D341Med (cell line): ENCODE measurements at places on chromosomes 5 and 9.
A peak's percentile ranks its signal among the peaks of the same experiment; 100 is the strongest.

DNA sequence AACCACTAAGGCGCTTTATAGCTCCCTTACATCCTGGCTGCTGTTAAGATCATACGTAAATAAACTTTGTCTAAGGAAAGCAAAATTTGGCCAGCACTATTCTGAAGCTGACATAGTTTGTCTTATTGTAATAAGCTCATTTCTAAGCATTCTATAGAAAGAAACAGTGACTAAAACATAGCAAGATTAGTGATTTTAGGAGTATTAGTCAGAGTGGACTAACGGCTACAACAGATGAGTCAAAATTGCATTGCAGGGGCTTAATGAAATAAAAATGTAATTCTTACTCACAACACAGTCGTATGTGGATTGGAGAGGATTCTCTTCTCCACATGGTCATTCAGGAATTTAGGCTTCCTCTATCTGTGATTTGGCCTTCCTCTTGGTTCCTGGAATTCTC lies 347.6 kb downstream of the GADD45G start:
- DNase-seq: no peak

- DNase-seq: peak; percentile 37
These were observed 902 bp downstream of the HABP4 start for GRCh38 chr9:96450613-96451528.

GRCh38 chr5:120734033-120734432 lies 269.9 kb downstream of the PRR16 start:
- peak; percentile 14 for DNase-seq

DNA sequence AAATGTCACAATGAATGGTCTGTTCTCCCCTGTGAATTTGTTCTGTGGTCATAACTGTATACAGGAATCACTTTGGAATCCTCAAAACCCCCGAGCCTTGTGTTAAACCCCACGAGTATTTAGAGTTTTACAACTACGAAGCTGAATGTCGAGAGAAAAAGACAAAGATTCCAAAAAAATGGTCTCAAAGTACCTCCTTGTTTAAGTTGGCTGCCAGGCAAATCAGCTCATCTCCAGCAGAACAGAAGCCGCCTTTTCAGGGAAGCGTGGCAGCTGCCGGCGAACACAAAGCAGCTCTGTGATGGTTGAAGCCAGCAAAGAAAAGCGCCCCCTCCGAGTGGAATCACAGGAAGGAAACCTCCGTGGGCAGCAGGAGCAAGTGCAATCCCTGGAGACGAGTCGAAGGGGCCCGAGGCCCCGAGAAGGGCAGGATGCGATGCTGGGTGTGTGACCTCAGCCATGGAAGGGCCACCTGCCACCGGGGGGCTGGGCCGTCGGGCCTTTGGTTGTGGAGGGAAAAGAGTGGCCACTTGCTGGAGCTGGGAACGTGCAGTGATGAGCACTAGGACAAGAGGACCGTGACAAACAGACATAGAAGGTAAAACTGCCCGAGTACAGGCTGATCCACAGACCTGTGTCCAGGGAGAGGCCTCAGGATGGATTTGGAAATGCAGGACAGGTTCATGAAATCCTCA lies 706.4 kb downstream of the SEMA5A start:
- DNase-seq: no peak

DNA sequence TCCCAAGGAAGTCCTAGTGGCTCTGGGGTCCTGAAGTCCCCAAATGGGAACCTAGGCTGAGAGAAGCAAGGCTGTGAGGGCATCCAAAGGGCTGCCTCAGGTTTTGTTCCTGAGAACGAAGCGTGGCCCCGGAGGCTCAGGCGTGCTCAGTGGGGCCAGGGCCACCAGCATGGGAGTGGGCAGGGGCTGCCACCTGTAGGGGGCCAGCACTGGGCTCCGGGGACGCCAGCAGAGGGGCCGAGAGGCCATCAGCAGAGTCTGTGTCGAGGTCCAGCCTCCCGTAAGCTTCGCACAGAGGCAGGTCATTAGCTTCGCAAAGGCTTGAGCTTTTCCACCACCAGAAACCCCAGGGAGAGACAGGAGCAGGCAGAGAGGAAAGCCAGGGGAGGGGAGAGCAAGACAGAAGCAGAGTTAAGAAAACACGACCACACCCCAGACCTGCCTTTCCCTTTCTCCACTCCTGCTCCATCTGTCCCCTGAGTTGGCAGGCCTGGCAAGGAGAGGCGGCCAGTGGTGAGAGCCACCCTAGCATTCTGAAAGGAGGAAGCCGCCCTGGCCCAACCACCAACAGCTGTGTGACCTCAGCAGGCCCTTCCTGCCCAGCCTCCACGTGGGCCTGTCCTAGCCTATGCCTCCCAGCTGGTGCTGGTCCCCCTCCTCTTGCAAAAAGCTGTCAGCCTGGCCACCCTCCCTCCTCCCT lies 5.5 kb upstream of the SURF6 start:
- DNase-seq: no peak

DNA sequence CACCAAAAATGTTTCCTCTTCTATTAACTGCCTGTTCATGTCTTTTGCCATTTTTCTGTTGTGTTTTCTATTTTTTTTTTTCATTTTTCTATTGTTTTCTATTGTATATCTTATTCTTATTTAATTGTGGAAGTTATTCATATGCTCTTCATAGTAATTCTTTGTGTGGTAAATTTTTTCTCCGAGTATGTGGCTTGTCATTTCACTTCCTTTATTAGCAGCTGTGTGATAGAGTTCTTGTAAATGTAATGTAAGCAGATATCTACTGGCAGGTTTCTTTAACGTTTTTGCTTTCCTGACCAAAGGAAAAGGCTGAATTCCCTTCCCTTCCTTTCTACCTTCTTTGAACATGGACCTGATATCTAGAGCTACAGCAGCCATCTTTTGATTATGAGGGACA lies 5.8 kb upstream of the PLPP1 start:
- DNase-seq: no peak

GRCh38 chr9:106228861-106229260 lies 534.5 kb downstream of the TMEM38B start:
- DNase-seq: no peak

DNA sequence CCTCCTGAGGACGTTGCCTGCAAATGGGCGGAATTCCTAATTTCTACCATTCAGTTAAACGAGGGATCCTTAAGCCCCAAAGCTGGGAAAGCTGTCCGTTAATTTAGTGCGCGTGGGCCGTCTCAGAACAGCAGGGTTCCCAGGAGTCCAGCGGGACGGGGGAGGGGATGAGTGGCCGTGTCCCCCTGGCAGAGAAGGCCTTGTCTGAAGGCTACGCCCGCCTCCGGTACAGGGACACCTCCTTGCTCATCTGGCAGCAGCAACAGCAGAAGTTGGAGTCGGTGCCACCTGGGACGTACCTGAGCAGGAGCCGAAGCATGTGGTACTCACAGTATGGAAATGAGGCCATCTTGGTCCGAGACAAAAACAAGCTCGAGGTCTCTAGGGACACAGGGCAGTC lies 1.3 kb downstream of the BRD3OS start:
- peak; percentile 10 for DNase-seq

- no peak for DNase-seq
These were observed 46.6 kb downstream of the SECISBP2 start for GRCh38 chr9:89364666-89365531.

DNA sequence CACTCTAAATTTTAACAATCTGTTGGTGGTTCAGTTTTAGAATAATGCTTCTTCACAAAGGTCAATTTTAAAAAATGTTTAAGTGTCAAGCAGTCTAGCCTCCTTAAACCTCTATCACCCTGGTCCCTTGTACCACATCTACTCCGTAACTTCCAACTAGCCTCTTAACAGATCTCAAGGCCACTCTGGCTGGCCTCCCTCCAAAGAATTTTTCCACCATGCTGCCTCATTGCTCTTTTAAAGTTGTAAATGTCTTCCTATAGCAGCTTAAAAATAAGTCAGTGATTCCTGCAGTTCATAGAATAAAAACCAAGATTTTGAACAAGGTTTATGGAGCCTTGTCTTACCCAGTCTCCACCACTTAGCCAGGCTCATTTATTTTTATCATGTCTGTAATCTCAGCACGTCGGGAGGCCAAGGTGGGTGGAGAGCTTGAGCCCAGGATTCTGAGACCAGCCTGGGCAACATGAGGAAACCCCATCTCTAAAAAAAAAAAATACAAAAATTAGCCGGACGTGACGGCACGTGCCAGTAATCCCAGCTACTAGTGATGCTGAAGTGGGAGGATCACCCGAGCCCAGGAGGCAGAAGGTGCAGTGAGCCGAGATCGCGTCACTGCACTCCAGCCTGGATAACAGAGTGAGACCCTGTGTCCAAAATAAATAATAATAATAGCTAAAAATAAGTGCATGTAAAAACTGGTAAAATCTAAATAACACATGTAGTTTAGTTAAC lies 924.9 kb upstream of the DMAC1 start:
- DNase-seq: no peak

DNA sequence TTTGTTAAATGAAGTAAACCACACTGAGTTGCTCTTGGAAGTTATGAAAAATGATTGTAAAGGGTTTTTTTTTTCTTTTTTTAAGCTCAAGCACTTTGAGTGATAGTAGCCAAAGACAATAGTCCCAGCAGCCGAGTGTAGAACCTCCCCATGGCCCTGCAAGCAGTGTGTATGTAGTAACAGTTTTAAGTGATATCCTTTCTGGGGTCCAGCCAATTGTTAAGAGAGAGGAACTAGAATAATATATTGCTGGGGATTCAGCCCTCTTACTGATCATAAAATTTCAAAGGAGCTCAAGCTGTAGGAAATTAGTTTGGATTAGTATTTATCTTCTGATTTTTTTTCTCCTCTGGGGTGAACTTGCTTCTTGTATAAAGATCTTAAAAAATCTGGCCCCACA lies 43.2 kb downstream of the NPR3 start:
- no peak for DNase-seq

GRCh38 chr5:127567026-127567768 lies 49.8 kb downstream of the PRRC1 start:
- no peak for DNase-seq

DNA sequence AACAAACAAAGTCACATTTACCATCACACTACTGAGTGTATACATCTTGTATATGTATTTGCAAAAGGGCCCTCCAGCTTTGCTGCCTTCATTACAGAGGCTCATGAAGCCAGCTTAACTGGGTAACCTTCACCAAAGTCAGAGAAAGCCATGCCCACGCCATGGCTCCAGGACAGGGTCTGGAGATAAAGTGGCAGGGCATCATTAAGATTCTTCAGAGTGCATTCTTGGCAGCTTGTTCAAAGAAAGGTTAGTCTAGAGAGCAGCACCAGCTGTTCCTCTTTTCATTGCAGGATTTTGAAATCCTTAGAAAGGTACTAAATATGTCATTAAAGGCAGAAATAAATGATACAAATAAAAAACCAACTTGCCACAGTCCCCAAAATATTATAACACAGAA lies 333.2 kb downstream of the NDUFS4 start:
- no peak for DNase-seq

GRCh38 chr5:117414926-117415325 lies 840.3 kb upstream of the SEMA6A start:
- DNase-seq: no peak

DNA sequence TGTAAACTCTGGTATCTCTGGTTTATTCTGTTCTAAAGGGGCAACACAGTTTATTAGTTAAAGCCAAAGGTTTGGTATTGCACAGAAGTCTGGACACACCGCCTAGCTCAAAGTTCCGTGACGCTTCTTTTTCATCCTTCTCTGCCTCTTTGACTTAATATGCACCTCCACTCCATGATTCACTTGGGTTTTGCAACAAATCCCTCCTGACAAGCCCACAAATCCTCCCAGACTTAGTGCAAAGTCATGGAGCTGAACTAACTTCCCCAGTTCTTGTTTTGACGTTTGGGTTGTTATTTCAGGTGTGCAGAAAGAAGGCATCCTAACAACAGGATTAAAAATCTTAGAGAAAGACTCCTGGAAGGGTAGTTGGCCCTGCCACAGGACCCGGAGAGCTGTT lies 441.6 kb upstream of the DMAC1 start:
- no peak for DNase-seq

DNA sequence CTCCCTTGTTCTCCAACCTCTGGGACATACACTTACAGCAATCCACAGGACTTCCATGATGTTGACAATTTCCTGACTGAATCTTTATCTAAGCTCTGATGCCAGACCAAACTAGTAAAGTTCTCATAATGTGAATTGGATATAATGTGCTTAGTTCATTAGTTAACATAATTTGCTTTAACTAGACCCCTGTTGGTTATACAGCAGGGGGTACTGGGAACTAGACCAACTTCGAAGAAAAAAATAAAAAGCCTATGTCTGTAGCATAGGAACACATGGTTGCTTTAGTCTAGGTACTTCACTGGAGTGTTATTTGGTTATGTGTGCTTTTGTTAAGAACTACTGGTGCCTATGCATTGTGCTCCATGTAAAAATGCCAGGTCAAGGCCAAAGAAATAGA lies 173.8 kb downstream of the ADAMTS6 start:
- no peak for DNase-seq

- no peak for DNase-seq
These were observed 595.6 kb downstream of the CAAP1 start for GRCh38 chr9:26296910-26297572.

DNA sequence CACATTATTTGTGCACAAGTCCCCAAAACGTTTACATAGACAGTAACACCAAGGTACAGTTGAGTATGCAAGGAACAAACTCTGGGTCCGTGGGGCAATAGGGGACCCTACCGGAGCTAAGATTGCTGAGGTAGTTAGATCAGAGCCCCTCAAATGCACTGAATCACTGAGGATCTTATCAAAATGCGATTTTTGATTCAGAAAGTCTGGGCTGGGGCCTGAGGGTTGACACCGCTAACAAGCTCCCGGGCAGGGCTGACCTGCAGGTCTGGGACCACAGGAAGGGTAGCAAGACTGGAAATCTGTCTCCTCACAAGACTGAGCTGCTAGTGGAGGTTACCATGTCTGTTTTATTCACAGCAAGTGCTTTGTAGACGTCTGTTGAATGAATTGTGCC lies 1.8 kb upstream of the IL3 start:
- DNase-seq: peak; percentile 11

DNA sequence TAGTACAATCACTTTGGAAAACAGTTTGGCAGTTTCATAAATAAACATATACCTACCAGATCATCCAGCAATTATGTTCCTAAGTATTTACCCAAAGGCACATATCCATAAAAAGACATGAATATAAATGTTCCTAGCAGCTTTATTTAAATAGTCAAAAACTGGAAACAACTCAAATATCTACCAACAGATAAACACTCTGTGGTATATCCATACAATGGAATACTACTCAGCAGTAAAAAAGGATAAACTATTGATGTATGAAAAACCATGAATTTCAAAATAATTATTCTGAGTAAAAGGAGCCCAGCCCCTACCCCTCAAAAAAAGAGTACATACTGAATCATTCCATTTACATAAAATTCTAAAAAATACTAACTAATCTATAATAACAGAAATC lies 232.7 kb upstream of the SLC30A5 start:
- DNase-seq: no peak

DNA sequence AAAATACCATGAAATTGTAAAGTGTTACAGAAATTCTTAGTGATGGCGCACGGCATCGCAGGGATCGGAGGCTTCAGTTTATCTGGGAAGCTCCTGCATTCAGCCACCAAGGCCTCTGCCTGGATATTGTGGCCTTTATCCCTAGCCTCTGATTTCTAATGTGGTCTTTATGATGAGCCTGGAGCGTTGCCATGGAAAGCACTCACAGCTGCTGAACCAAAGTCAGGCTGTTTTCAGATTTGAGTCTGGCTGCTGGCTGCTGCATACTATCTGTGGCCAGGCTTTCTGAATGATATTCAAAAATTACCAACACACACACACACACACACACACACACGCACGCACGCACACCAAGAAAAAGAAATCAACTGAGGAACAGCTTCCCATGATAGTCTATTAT lies 101.1 kb upstream of the ZNF366 start:
- peak; percentile 33 for DNase-seq
